ENCODE measurements at places on chromosomes 2 and 18. TPM values are rescaled to one million over a fixed set of nuclear protein-coding genes. Genes with fewer than 3 reads are reported as not detected.

DNA sequence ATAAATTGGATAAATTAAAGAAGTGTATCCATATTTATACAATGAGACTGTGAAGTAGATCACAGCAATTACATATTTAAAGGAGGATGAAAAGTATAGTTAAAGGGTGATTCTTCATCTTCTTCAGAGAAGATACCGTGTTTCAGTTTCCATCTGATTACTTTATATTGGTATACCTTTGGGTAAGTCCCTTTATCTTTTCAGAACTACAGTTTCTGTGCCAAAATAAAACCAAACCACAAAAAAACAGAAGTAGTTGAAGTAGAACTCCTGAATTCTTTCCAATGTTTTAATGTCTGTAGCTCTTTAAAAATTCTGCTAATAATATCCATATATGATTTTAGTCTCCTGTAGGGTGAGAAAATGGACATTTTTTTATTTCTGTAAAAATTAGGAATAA is 231.2 kb upstream of the LINC00305 start:
- DNase-seq, result no peak

- DNase-seq, result no peak
Observed at GRCh38 chr2:240203788-240204270, 63.4 kb upstream of the OTOS start.

DNA sequence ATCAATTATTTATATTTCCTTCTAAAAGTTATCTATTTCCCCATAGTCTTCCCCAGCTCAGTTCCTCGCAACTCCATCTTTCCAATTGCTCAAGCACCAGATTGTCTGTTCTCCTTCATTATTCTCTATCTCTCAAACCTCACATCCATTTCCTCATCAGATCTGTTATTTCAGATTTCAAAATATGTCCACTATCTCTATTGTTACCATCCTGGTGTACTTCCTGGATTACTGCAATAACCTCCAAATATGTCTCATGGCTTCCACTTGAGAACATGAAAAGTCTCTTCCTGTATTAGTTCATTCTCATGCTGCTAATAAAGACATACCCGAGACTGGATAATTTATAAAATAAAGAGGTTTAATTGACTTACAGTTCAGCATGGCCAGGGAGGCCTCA is 641.7 kb upstream of the ZEB2 start:
- no peak for DNase-seq

- DNase-seq, result peak; percentile 84
Observed at GRCh38 chr2:27956888-27957287, 66.4 kb downstream of the BABAM2 start.

DNA sequence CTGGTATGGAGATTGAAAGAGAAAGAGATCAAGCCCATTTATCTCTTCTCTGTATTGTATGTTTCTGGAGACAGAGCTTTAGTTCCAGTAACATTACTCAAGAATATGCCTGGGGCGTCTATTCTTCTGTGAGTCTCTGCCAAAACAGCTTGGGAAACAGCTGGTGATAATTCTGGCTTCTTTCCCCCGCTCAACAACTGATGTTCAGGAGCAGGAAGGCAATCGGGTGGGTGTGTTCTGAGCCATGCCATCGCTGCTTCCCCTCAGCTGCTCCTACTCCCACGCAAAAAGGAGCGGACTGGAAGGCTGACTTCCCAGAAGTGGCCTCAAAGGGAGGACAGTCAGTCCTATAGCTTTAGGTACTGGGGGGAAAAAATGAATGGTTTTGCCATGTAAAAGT is 695.1 kb downstream of the PLCL1 start:
- DNase-seq, result peak; percentile 82

DNA sequence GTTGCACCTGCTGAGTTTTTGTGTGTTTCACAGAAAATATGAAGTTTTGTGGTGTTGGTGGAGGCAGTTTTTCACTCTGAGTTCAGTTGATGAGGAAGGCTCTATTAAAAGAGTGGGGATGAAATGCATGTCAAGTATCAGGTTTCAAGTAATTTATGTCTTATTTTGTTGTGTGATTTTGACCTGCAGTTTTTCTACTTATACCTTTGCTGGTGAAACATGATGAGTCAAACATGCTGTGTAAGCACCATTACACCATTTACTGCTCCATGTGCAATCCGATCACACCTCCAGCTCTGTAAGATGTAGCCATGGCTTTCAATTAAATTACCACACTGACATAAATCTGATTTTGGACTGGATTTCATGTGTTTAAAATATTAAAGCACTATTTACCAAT is 174.5 kb upstream of the ZEB2 start:
- no peak for DNase-seq

- no peak for DNase-seq
Observed at GRCh38 chr2:99970292-99970868, 172.0 kb downstream of the AFF3 start.

- no peak for DNase-seq
Observed at GRCh38 chr2:205463466-205464025, 218.8 kb upstream of the NRP2 start.

DNA sequence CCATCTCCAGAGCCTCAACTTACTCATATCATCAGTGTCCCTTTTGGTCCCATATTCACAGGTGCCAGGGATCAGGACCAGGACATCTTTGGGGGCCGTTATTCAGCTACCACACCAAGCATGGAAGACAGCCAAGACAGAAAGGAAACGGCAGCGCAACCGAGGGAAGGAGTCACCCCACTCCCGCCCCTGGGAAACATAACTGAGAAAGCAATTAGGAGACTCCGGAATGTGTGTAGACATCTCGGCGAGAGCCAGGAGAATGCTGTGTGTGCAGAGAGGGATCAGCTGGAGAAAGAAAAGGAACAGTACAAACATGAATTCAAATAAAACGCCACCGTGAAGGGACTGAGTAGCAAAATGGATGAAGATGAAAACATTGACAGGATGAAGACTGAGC is 13.4 kb upstream of the BOK start:
- DNase-seq, result no peak

GRCh38 chr2:144364944-144365738 is 154.8 kb downstream of the ZEB2 start:
- DNase-seq, result no peak

DNA sequence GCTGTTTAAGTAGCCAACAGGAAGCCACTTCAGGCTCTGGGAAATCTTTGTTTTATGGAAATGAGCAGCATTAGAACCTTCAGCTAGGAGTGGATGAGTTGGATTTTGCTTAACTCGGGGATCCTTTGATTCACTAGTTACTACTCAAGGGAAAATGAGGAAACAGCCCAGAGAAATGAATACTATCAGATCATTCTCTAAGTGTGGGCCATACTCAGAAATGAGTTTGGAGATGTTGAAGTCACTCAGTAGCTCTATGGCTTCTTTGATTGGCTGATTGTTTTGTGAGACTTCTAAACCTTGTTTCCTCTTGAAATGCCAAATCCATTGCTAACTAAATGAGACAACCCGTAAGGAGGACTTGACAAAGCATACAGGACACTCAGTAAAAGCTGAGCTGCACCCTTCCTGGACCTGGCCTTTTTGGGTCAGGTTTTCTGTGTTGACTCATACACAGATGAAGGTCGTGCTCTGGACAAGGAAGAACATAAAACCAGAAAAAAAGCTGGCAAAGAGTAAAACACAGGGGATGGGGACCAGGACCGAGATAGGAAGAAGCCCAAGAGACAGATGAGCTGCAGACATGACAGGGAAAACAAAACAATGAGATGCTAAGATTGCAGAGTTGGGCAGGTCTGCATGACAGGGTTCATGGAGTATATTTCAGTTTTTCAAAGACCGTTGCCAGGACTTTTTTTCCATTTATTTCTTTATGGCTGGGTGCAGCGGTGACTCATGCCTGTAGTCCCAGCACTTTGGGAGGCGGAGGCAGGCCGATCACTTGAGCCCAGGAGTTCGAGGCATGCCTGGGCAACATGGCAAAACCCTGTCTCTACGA is 41.6 kb downstream of the INO80C start:
- DNase-seq, result no peak

DNA sequence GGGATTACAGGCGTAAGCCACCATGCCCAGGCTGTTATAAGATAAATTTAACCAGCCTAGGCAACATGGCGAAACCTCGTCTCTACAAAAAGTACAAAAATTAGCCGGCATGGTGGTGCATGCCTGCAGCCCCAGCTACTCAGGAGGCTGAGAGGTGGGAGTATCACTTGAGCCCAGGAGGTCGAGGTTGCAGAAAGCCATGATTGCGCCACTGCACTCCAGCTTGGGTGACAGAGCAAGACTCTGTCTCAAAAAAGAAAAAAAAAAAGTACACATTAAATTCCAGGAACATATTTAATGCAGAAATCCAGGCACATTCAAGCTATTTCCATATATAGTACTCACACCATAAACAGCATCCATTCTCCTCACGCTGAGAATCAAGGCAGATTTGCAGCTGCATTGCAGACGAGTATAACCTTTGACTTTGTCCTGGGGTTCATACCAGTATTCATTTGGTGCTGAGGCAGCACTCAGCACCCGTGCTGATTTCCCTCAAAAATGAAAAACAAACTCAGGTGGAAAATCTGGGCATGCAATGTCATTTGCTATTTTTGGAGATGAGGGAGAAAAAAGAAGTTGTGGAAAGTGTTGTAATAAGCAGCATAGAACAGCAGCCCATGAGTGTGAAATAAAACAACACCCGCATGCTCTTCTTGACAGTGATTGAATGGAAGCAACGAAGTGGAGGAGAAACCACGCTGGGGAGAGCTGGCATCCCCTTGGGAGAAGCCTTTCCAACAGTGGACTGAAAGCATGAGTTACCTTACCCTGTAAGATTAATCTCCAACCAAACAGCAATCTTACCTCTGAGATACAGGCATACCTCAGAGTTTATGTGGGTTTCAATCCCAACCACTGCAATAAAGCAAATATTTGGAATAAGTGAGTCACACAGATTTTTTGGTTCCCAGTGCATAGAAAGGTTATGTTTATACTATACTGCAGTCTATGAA is 46.8 kb upstream of the ANXA4 start:
- DNase-seq, result no peak

DNA sequence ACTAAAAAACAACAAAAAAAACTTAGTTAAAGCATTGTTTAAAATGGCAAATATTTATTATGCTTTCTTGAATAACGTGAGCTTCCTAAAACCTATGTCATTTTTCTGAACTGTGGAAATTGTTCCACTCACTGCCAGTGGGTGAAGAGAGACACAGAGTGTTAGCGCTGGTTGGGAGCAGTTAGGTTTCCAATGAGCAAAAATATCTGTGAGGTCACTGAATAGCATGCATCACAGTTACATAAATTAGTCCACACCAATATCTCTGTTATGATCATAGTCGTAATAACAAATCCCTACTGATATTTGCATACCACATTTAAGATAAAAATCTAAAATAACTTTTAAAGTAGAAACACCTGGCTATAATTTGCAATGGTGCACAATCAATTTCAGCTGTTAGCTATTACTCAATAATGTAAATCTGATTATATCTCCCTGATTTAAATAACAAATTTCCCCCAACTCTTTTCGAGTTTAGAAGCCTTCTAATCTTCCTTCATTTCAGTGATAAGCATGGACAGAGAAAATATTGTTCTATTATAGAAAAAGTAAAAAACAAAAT is 1094.0 kb upstream of the KLHL29 start:
- DNase-seq, result no peak

DNA sequence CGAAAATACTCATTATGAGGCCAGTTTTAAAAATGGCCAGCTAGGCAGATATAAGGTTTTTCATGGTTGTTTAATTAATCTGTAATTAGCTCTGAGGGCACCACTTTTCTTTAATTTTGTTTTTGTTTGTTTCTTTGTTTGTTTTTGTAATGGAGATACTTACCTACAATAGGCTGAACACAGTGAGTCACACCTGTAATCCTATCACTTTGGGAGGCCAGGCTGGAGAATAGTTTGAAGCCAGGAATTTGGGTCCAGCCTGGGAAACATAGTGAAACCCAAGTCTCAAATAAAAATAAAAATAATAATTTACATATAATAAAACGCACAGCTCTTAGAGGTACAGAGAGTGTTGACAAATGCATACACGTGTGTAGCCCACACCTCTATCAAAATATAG is 56.8 kb upstream of the MSH2 start:
- DNase-seq, result no peak

DNA sequence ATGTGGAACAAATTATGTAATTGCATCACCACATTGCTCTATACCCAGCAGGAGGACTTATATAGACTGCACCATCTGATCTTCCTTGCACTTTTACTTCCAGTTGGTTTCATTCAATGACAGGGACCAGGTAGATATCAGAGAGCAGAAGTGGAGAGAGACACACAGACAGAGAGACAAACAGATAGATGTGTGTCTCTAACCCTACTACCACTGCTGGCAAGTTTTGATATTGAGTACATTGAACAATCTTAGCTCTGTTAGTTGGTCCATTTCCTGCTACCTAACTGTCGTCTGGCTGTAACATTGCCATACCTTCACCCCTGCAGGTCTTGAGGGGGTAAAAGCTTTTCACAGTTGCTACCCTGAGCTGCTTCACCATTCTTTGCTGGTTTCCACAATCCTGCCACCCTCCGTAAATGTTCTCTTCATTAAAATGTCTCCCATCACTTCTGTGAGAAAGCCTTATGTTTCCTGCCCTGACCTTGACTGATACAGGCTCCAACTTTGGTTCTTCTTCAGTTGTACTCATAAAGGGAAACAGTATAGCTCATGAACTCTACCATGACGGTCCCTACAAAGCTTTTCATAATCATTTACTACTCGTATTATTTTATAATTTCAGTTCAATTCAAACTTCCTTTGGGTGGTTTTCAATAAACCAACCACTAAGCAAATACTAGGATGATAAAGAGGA is 62.3 kb upstream of the ITGA4 start:
- no peak for DNase-seq

DNA sequence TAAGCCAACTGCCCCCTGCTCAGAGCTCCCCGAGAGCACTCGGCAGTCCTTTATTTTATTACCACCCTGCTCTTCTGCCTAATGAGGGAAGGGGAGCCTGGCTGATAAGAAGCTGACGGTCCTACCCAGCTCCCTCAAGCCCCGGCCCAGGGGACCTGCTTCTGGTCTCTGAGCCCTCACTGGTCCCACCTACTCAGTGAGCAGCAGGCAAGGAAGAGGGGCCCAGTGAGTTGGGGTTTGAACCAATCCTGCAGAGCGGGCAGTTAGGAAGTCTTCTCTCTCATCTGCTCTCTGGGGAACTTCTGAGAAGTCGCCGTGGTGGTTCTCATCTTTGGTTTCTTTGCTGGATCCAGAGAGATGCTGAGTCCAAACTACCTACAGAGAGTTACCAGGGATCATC is 218.9 kb downstream of the NDUFA10 start:
- no peak for DNase-seq

The SLC5A7 gene
- not detected for polyA plus RNA-seq

The EIF2AK3 gene
- polyA plus RNA-seq, result 8.1 TPM

The MARCHF4 gene
- polyA plus RNA-seq, result not detected

The RNF152 gene
- polyA plus RNA-seq, result 1.1 TPM
